ENCODE measurements at places on chromosomes 3 and 15.
A peak's percentile ranks its signal among the peaks of the same experiment; 100 is the strongest.

DNA sequence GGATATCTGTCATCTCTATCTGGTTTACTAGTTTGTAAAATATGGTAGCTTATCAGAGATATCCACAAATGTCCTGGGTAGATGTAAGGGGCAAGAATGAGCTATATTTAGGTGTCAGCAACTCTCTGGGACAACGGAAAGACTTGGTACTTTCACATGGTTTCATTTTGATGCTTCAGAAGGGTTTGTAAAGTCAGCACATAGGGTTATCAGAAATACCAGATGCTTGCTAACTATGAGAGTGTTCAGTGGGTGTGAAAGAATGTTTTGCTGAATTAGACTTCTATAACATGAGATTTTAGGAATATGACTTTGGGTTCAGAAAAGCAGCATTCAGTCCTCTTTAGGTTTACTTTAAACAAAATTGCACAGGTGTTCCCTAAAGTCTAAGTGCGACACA lies 466.5 kb upstream of the PDZRN3 start:
- DNase-seq, result no peak

GRCh38 chr15:59598461-59598860 lies 13.1 kb upstream of the GCNT3 start:
- DNase-seq, result no peak

DNA sequence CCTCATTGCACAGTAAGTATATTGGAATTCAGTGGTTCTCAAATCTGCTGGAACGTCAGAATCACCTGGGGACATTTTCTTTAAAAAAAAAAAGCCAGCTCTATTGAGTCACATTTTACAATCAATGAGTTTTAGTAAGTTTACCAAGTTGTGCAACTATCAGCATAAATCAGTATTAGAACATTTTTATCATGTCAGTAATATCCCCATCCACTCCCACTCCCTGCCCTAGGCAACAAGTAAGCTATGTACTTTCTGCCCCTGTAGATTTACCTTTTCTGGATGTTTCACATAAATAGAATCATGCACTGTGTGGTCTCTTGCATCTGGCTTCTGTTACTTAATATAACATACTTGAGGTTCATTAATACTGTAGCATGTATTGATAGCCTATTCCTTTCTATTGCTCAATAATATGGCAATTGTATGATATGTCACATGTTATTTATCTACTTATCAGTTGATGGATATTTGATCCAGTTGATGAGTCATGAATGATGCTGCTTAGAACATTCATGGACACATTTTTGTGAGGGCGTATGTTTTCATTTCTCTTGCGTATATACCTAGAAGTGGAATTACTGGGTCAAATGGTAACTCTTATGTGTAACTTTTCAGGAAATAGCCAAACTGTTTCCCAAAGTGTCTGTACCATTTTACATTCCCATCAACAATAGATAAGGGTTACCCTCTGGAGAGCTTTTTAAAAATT lies 180.5 kb downstream of the THSD4 start:
- DNase-seq, result no peak

GRCh38 chr3:44099566-44100297 lies 142.0 kb upstream of the TOPAZ1 start:
- DNase-seq, result no peak

GRCh38 chr15:69265347-69265955 lies 33.3 kb upstream of the PAQR5 start:
- DNase-seq, result no peak

- DNase-seq, result no peak
Measured at GRCh38 chr3:191008074-191008473, 145.6 kb upstream of the GMNC start.

DNA sequence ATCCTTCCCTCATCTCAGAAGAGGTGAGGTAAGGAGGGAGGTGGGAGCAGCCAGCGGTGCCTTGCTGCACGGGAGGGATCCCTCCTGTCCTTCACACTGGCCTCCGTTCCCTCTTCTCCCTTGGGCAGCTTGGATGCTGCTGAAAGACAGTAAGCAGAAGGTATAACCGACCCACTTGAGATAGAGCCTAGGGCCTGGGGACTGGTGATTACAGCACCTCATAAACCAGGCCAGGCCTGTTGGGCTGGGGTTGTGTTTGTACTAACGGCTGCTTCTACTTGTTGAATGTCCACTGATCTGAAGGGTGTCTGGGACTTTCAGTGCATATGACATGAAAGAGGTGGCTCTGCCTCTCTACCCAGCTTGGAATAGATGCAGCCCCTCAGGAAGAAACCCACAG lies 25.0 kb downstream of the SEMA6D start:
- DNase-seq, result no peak

DNA sequence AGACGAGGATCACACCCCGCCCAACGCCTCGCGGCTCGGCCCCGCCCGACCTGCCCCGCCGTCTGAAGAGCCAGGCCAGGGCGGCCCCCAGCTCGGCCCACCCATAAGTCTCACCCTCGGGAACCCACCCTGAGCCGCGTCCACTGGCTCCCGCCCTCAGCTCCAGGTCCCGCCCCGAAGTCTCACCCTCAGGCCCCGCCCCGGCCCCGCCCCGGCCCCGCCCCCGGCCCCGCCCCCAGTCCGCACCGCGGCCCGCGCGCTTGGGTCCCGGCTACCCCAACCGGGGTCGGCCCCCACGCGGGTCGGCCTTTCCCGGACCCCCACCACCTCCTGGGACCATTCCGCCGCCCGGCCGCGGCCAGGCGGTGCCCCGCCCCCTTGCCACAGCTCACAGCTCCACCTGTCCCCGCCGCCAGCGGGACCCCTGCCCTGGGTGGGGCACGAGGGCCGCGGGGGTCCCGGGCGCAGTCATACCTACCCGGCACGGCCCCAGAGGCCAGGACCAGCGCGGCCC lies 489 bp downstream of the CSPG5 start:
- no peak for DNase-seq

DNA sequence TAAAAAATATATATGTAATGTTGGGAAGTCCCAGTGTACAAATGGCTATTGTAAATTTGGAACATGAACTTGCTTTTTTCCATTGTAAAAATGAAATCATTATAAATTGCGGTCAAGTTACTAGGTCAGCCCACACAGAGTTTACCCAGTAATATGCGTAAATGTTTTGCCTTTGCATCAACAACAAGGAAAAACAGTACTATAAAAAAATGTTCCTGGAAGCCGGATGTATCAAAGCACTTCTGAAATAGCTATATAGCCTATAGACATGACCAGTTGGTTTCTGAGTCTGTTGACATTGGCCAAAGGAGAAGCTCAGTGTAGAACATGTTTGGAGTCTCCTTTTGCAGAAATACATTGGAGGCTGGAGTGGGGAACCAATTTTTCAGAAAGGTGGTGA lies 23.2 kb downstream of the CTNNB1 start:
- DNase-seq, result no peak

DNA sequence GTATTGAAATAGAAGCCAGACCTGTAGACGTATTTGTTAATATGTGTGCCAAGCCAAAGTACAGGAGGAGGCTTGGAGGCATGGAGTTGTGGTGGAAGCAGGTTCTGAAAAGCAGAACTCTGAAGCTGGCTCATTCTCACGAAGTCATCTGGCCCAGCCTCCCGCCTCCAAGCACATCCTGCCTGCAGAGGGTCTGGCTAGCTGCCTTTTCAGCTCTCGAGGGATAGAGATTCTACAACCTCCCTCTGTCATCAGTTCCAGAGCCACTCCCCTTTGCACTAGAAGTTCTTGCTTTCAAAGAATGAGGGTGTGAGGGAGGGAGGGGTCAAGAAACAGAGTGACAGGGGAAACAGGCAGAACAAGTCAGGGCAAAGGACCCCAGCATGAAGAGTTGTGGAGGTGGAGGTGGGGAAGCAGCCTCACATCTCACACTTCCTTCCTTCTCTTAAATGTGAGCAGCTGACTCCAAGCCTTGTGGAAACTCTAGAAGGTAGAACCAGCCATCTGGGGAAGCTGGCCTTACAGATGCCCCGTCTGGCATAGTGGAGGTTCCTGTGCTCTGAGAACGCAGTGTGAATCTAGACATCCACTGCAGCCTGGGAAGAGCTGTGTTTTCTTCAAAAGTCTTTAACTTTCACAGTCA lies 95.3 kb downstream of the SLC49A4 start:
- DNase-seq, result no peak

- no peak for DNase-seq
Measured at GRCh38 chr3:134892326-134892725, 97.3 kb downstream of the EPHB1 start.

GRCh38 chr3:25442486-25442885 lies 14.4 kb downstream of the RARB start:
- peak; percentile 37 for DNase-seq

DNA sequence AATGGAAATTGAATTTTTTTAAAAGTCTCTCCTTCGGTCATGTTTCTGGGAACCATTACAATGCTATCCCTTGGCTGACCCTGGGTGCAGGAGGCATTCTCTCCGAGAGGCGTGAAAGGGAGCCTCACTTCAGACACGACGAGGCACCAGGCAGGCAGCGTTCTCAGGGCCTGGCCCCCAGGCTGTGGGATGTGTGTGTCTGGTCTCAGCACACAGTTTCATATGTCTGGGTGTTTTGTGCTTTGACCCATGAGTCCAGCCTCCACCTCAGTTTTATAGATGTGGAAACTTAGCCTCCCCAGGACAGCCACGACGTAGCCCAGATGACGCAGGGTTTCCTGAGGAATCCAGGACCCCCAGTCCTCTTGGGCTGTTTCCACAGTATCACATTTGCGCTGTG lies 34.0 kb downstream of the FGD5 start:
- DNase-seq, result no peak

DNA sequence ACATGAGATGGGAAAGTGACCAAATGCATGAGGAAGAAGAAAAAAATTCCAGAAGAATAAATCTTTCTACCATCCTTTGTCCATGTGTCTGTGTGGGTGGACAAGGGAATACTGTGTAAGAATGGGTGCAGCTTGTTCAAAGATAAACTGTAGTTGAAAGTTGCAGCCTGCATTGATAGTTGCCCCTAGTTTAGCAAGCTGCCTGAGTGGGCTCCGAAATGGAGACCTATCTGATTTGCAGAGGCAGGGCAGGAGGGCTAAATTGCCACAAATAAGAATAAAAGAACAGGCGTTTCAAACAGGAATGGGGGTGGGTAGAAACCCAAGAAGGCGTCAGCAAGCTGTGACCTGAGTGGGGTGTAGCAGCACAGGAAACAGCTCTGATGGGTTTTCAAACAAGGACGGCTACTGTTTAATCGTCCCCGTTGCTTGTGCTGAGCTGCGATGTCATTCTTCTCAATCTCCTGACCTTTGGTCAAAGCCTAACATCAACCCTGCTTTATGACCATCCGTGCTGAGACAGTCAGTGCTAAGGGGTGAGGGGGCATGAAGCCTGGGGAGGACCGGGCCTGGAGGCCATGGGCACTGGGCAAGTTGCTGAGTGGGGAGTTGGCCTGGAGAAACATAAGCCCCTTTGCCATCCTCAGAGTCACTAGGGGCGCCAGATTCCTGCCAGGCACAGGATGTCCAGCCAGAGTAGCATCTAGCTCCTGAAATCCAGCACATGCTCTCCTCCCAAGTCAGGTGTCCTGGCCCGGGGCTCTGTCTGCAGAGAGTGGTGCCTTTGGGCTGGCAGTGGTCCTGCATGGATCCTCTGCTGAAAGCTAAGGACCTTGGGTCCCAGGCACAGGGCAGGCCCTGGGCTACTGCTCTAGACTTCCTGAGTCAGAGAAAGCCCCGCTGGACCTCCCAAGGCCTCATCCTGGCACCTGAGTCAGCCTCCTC lies 19.2 kb upstream of the C15orf39 start:
- no peak for DNase-seq

DNA sequence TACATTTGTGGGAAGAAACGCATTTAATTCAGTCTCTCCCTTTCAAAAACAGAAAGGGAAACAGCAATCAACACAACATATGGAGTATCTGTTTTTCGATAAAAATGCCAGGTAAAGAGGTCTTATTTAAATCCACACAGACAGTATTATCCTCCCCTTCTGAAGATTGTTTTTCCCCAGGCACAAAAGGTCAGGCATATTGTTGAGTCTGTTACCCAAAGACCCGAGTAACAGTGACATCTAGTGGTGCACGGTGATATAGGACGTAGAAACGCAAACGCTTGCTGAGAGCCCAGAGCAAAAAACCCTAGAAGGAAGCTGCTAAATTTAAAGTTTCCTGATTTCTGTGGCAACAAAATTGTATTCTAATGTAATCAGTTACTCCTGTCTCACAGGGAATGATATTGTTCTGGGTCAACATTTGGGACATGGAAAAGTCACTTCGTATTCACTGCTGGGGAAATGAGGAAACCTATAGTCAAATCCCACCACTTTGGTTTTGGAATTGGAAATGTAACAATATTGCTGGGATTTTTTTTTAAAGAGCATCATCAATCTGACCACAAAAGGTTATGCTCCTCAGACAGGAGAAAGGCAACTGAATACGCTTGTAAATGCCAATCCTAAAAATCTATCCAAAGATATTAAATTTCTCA lies 312.7 kb upstream of the CCDC54 start:
- peak; percentile 22 for DNase-seq

DNA sequence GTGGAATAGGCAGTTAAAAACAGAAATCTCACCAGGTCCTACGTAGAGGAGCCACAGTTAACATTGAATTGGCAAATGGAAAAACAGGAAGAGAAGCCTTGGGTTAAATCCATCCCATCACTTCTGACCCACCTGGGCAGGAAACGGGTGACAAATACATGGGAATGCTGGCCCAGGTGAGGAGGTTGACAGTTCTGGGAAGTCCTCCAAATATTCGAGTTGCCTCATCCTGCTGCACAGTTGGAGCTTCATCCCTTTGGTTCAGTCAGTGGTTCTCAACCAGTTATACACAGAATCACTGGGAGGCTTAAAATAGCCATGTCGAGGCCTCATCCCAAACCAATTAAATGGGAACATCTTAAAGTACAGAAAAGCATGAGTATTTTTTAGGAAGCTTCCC lies 5.3 kb downstream of the MYZAP start:
- DNase-seq, result no peak

DNA sequence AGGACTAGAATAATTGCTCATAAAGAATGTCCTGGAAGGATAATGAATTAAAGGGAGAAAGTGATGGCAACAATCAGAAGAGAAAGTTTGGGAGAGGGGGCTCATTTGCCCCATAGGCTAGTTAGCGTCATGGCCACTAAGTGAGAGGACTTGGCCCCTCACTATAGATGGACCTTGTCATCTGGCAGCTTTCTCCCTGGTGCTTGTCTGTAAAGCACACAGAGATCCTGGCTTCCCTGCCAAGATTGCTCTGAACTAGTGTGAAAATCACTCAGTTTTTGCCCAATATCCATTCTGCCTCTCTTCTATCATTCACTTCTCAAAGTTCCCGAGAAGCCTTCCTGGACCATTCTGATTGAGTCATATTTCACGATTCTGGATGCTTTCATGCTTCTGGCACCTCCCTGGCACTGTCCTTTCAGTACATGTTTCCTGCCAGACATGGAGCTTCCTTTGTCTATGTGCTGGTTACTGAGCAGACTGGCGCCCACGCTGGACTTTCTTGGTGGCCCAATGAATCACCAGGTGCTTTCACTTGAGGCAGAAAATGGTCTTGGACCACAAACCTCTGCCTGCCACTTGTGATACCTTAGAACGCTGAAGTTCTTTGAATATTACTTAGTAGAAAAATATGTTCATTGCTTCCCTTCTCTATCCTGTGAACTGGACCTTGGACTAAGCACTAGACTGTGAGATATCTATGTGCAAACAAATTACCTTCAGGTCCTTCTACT lies 709.6 kb upstream of the CFAP20DC start:
- no peak for DNase-seq

- DNase-seq, result no peak
Measured at GRCh38 chr15:88833731-88834100, 30.5 kb downstream of the ACAN start.

- DNase-seq, result no peak
Measured at GRCh38 chr3:31704591-31705179, 172.0 kb downstream of the STT3B start.

All from NCI-H1417 treated with DMSO at 0.1 percent for 48 hours (cell line).